ENCODE measurements at places on chromosomes 3 and 15.
A peak's percentile ranks its signal among the peaks of the same experiment; 100 is the strongest.

GRCh38 chr3:72341920-72342319 lies 506.3 kb downstream of the SHQ1 start:
- peak; percentile 66 for DNase-seq

- no peak for DNase-seq
Observed at GRCh38 chr3:99902091-99902490, 84.4 kb downstream of the CMSS1 start.

DNA sequence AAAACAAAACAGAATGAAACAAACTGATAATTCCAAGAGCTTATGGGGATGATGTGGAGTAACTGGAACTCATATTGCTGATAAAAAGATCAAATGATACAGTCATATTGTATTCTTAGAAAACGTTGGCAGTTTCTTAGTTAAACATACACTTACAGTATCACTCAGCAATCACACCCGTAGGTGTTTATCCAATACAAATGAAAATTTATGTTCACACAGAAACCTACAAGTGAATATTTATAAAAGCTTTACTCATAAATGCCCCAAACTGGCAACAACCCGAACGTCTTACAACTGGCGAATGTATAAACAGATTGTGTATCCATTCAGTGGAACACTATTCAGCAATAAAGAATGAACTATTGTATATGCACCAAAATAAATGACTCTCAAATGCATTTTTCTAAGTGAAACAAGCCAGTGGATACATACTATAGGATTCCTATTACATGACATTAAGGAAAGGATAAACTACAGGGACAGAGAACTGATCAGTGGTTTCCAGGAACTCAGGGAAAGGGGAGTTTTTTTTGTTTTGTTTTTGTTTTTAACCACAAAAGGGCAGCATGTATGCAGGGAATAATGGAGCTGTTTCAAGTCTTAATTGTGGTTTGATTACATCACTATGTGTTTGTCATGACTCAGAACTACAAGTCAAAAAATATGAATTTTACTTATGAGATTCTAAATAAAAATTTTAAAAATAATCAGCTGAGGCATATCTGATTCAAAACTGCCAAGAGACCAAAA lies 71.8 kb upstream of the NDUFB4 start:
- DNase-seq: no peak

GRCh38 chr3:106529738-106530137 lies 660.9 kb upstream of the CBLB start:
- DNase-seq: no peak

DNA sequence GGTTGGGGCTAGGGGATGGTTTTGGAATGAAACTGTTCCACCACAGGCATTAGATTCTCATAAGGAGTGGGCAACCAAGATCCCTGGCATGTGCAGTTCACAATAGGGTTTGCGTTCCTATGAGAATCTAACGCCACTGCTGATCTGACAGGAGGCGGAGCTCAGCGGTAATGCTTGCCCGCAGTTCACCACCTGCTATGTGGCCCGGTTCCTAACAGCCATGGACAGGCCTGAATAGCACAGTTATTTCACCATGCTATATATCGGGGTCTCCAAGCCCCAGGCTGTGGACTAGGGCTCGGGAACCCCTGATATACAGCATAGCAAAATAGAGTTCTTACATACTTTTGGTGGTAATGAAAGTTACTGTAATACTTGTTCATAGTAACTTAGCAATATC lies 99.9 kb upstream of the THSD4 start:
- no peak for DNase-seq

Data from ovary (tissue), 10 donors.